ENCODE measurements at places on chromosomes 3 and 15.

DNA sequence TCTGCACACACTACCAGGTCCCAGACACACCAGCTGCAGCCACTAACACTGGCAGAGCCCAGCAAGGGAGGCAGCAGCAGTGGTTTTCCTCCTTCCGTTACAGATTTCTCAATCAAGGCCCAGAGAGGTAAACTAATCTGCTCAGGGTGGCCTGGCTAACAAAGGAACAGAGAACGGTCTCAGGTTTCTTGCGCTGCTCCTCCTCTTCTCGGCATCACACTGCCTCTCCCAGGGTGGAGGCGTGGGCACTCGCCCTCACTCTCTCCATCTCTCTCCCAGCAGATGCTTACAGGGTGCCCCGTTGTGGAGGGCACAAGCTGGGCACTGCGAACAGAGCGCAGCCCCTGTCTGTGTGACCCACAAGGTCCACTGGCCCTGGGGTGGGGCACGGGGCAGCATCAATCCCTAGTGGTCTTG is 228.7 kb downstream of the VPS13C start:
- DNase-seq: no peak

DNA sequence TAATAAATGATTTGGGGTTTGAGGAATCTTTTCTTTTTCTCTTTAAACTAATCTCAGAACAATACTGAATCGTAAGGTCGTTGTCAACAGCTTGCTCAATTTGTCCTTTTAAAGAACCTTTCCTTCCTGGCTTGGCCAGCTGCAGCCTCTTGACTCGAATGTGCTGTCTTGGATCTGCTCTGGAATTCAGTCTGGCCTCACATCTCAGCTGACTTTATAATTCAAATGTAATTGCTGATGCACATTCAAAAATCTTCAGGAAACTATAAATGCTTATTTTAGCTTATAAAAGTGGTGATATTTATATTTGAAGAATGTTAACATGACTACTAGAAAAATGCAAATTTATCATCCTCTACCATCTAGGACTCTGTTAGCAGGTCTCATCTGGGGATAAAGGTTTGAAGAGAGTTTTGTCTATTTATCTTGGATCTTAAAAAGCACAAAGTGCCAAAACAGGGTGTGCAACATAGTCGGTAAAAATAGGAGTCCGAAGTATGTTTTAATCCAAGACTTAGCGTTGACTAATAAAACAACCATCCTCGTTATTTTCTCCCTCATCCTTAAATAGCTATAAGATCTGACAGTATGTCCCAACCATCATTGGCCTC is 1035.2 kb downstream of the MCTP2 start:
- no peak for DNase-seq

GRCh38 chr3:46380471-46381221 is 9.9 kb downstream of the CCR5 start:
- DNase-seq: no peak

GRCh38 chr3:69433121-69433968 is 47.5 kb upstream of the FRMD4B start:
- DNase-seq: no peak

GRCh38 chr15:44087578-44088465 is 107.2 kb downstream of the FRMD5 start:
- no peak for DNase-seq

GRCh38 chr15:68504681-68505170 is 72.8 kb upstream of the ITGA11 start:
- no peak for DNase-seq

- no peak for DNase-seq
Measured at GRCh38 chr15:65828585-65828984, 36.5 kb upstream of the DENND4A start.

DNA sequence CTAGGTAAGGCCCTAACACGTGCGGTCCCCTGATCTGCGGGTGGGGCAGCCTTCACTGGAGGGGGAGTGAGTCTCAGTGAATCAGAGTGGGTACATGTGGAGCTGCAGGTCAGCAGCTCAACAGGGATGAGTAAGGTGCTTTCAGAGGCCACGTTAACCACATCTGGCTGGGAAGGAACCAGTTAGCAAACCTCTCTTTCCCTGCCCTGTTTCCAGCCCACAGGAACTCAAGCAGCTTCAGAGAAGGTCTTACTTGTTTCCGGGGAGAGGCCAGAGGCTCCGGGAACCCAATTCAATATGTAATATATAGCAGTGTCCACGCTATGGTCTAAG is 175.3 kb downstream of the XXYLT1 start:
- DNase-seq: no peak

DNA sequence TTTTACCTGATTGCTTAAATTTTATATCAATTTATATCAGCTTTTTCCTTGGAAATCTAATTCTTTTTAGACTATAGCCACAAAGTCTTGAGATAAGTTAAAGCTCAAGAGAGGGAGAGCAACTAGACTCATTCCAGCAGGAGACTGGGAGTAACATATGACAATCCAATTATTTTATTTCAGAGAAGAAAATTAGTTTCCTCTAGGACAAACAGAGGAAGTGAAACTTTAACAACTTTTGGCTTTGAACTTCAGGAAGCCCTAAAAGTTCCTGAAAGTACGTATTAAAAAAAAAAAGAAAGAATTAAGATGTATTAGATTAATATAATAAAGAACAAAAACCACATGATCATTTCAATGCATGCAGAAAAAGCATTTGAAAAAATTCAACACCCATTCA is 13.9 kb upstream of the UBE2E2 start:
- DNase-seq: no peak

- DNase-seq: no peak
Measured at GRCh38 chr15:77964193-77964592, 113.3 kb downstream of the TBC1D2B start.

DNA sequence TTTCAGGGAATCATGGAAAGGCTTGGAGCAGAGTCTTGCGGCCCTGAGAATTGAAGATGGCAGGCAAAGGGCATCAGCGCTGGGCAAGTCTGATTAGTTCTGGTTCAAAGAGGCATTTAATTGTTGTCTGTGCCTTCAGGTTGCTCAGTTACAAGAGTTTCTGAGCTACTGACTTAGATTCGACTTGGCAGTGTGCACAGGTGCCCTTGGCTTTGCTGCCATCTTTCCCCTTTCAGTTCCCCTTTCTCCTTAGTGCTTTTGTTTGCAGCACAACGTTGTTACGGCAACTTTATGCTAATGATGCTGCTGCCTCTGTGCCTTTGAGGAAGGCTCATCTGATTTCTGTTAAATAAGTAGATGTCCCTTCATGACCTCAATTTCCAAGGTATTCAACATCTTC is 12.5 kb downstream of the P2RY14 start:
- no peak for DNase-seq

GRCh38 chr15:84937144-84937543 is 44.5 kb upstream of the PDE8A start:
- DNase-seq: no peak

- no peak for DNase-seq
Measured at GRCh38 chr3:142794508-142794907, 70.7 kb downstream of the TRPC1 start.

DNA sequence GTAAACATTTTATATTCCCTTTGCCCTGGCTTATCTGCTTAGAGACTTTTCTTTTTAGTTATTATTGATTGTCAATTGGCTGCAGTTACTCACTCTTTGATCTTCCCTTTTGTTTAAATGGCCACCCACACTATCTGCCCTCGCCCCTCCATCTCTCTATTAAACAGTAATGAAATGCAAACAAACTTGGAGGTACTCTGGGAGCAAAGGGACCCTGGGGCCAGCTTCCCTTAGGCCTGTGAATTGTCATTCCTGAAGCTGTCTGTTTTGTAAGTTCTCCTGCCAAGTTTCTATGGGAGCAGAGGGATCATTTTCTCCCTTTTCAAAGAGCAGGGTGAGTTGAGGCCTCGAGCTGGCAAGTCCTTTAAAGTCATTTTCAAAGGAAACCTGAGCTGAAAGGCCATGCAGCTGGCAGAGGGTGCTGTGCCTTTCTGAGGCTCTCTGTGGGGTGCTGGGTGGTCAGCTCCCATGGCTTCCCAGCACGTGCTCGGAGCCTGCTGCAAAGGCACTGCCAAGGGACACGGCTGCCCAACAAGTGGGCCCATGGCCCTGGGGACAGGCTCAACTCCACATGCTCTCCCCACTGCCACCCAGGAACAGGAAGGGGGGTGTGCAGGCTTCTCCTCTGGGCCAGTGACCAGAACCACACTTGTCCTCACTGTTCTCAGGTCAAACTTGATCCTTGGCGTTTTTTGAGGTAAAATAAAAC is 17.4 kb upstream of the RTP2 start:
- DNase-seq: no peak

GRCh38 chr15:43511012-43511885 is 6.2 kb upstream of the MAP1A start:
- no peak for DNase-seq

DNA sequence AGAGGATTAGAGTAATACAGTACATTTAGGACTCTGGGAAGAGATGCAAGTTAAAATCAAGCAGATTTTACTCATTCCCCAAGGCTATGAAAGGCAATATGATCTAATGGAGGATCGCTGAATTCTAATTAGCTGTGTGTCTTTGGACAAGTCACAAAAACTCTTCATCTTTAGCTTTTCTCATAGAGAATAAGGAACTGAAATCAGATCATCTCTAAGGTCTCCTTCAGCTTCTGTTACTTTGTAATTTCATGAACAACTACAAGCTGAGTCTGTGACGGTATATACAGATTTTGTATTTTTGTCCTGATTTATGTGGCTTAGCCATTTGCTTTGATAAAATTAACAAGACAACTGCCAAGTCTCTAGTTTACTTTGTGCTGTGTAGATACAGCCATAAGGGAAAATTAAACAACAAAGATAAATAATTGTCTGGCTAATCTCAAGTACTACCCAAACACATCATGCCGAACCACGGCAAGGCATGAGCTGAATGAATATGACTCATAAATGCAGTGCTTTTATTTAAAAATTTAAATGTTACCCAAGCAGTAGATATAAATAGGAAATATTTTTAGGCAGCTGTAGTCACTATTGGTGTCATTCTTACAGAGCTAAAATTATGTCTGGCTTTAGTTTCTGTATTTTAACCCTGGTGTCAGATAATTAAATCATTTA is 81.5 kb downstream of the GAP43 start:
- DNase-seq: no peak

DNA sequence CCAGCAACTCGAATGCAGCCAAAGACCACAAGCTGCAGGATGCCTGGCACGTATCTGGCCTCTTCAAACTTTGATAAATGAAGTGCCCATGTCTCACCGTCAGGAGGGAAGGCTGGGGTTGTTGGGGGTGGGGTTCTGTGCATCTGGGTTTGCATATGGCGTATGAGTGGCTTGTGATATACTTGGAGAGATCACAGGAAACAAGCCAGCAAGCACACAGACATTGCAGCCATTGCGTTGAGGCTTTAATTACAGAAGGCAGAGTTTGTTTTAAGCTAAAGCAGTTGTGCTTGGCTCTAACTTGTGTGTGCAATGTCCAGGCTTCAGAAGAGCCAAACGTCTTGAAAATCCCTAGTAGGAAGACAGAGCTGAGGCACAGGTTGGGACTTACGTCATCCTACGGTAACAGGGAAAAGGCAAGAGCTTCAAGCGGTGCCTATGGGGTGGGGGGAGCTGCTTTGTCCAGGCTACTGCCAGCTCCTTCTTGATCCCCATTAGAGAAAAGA is 109.2 kb downstream of the ASB7 start:
- DNase-seq: no peak

DNA sequence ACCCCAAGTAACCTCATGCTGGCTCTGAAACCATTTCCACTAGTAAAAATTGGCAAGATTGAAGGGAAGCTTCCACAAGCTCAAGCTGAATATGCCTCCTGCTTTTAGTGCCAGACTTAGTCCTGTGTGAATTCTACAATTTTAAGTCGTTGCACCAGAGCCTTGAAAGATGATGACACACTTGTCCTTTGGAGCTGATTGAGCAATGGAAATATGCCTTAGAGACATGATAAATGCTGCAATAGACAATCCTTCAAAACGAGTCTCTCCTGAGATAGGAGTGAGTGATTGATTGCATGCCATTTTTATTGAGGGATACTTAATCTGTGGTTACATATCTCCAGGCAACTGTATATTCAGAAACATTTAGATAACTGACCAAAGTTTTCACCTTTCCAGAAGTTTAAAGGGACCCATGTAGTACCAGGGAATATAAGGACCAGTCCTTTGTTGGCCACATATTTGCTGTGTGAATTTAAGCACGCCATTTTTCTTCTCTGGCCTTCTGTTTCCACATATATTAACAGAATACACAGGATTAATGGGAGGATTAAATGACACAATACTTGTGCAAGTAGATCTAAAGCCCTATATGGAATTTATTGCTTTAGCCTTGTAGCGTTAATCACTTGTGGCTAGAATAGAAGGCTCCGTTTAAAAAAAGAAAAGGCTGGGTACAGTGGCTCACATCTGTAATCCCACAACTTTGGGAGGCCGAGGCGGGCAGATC is 65.1 kb downstream of the PPARG start:
- DNase-seq: no peak

Measured in effector CD8-positive, alpha-beta T cell (primary cell).